Fibroblast of skin of right biceps (primary cell): ENCODE measurements at places on chromosomes 6 and 20.

DNA sequence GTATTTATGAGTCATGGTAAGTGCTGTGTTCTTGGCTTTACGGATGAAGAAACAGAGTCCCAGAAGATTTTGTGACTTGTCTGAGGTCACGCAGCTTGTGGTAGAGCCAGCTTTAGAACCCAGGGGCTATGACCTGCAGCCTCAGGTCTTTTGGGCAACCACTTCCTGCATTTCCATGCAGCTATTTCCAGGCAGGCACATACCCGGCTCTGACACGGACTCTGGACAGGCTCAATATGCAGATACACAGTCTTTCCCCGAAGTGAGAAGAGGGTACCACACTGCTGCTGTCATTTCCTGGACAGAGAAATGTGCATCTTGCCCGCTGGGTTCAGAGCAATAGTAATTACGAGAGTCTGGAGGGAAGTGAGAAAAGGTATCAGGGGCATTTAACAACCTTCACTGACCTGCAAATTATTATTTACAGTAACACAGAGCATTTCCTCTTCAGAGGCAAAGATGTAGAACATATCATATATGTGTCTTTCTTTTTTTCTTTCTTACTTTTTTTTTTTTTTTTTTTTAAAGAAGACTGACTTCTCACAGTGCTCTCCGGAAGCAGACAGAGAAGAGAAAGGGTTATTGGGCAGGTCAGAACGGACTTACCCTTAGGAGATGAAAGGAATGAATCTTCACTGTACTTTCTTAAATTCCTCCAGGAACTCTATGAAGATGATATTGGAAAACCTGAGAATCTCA, 185.1 kb downstream of the CLIC5 start:
- peak; percentile 46 for DNase-seq

DNA sequence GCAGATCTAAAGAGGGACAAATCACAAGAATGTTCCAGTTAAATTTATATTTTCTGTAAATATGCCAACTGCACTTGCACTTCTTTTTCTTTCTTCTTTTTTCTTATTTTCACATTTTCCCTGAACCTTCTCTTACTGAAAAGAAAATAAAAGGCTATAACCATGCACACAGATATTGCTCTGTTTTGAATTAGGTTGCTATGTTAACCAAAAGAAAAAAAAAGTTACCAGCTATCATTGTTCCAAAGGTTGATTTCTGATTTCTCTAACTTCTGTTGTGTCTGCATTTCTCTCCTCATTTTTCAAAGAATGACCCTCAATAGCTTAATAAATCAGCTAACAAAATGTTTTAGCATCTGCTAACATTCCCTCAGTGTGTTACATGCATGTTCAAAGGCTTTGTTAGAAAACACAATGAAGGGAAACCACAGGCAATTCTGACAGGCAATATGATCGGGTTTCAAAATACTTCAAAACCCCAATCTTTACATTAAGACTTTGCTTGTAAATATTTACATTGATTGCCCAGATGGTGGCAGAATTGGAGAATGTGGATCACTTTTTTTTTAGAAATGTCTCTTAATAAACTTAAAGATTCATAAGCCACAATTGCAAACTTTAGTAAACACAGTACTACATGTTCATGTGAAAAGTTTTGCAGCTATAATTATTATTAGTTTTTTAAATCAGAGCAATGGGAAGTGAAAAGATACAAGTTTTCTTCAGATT, 928.3 kb upstream of the FLRT3 start:
- no peak for DNase-seq

DNA sequence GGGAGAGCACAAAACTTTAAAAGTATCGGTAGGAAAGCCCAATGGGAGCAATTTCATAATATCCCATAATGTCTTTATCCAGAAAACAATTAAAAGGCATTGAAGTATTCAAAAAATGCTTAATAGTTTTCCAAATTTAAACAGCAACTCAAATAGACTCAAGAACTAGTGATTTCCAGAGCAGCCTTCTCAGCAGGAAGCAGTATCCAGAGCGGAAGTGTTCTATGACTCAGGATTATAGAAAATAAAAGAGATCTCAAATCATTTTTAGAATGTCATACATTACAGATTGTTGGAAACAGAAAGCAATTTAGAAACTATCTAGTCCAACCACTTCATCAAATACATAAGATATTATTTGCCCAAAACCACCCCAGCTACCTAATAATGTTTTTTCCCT, 79.3 kb downstream of the COL12A1 start:
- no peak for DNase-seq

DNA sequence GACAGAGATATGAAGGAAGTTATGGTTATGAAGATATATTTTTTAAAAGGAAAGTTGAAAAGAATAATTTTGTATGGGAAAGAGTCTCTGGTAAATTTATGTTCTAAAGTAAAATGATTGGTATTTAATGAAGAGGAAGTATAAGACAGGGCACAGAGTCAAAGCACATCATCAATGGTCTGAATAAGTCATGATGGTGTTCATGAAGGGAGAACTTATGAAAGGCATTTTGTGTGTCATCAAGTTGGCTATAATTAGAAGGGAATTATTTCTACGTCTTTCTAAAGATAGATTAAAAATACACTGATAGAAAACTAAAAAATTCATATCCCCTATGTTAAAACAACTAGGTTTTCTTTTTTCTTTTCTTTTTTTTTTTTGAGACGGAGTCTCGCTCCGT, 21.4 kb upstream of the SNAI1 start:
- no peak for DNase-seq

DNA sequence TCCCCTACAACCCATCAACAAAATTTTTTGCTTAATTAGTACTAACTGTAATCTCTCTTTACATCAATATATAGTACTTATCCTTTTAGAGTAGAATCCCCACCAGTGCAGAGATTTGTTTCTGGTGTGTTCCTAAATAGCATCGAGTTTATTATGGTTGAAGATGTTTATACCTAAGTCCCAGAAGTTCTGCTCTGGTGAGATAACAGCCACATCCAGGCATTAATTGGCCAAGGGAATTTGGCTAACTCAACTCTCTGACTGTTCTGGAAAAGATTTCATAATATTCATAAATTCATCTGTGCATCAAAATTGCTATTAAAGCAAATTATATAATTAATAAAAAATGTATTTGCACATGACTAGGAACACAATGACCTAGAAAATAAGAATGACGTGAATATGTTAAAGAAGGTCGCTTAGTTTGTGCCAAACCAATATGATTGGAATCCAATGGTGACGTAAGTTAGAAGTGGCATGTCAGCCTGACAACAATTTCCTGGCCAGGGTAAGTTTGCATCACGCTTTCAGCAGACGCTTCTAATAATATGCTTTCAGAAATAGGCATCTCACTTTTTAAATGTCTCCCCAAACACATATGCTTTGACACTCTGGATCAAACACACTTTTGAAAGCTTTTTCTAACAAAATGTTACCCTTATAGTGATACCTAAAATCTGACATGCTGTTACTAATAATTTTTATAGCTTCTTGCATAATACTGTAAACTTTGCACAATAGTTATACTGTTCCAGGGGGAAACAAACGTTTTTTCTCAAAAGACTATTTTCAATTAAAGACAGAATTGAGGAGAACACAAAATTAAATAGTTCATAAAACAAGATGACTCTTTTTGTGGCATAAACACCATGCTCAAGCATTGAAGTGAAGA, 236.7 kb downstream of the TENT5A start:
- DNase-seq: peak; percentile 67

GRCh38 chr6:36493859-36494258, 51.1 kb downstream of the KCTD20 start:
- no peak for DNase-seq

DNA sequence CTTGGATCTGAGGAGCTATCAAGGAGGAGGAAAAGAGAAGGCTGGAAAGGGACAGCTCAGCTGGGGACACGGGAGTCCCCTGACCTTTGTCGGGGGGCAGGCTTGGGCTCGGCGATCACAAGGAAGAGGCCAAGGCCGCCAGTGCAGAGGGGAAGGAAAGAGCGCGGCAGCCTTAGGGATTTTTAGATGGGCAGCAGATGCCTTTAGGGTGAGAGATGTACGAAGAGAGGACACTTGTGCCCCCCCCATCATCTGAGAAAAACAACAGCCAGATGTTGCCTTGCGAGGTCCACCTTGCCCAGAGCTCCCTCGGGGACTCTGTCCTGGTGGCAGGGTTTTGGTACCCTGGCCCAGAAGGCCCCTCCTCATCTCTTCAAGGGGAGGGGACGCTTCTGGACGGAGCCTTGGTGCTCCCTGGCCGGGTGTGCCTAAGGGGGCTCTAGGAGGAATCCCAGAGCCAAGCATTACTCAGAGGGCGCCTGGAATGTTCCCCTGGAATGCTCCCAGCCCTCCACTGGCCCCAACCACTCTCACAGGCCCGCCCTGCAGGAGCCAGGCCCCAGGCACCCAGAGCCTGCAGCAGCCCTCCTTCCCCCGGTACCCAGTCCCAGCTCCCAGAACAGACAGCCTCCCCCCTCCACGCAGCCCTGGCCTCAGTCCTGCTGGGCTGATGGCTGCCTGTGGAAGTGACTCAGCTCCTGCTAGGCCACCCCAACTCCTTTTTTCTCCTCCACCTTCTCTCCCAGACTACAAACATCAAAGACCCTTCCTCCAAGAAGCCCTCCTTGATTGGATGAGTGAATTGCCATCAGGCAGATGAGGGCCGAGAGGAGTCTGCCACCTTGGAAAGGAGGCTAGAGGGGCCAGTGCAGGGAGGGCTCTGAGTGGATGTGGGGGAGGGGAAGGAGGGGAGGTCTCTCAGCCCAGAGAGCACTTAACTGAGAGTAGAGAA, 1.8 kb downstream of the ADAM33 start:
- peak; percentile 79 for DNase-seq

- peak; percentile 55 for DNase-seq
Measured at GRCh38 chr6:161498359-161498758, 224.5 kb upstream of the AGPAT4 start.

DNA sequence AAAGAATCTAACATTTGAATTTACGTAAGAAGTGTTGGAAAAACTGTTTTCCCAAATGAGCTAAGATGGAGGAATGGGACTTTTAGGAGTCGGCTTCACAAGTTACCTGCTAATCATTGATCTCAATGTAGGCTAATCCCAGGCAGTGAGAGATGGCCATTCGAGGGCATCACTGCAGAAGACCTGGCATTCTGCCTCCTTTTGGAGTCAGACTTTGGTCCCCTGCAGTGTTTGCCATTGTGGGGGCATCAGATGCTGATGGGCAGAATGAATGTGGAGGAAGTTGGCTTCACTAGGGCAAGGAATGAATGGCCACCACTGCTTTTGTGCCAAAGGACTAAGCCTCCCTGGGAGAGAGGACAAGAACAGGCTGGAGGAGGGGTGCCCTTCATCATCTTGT, 55.7 kb upstream of the NKX2-2 start:
- no peak for DNase-seq
